Coronary artery (tissue), 2 donors: ENCODE measurements at places on chromosomes 1 and 21.
A peak's percentile ranks its signal among the peaks of the same experiment; 100 is the strongest.

DNA sequence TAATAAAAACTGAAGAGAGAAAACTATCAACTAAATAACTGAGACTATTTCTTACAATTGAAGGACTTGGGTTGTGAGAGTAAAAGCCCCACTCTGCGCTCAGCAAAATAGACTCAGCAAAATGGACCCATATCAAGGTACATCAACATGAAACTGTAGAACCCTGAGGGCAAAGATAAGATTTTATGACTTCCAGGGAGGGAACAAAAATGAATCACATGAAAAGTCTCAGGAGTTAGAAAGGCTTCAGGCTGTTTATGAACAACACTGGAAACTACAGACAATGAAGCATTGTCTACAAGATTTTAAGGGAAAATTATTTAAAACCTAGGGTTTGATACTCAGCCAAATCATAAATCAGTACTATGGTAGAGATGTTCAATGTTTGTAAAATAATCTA, 434.3 kb downstream of the PTPRC start:
- no peak for DNase-seq

DNA sequence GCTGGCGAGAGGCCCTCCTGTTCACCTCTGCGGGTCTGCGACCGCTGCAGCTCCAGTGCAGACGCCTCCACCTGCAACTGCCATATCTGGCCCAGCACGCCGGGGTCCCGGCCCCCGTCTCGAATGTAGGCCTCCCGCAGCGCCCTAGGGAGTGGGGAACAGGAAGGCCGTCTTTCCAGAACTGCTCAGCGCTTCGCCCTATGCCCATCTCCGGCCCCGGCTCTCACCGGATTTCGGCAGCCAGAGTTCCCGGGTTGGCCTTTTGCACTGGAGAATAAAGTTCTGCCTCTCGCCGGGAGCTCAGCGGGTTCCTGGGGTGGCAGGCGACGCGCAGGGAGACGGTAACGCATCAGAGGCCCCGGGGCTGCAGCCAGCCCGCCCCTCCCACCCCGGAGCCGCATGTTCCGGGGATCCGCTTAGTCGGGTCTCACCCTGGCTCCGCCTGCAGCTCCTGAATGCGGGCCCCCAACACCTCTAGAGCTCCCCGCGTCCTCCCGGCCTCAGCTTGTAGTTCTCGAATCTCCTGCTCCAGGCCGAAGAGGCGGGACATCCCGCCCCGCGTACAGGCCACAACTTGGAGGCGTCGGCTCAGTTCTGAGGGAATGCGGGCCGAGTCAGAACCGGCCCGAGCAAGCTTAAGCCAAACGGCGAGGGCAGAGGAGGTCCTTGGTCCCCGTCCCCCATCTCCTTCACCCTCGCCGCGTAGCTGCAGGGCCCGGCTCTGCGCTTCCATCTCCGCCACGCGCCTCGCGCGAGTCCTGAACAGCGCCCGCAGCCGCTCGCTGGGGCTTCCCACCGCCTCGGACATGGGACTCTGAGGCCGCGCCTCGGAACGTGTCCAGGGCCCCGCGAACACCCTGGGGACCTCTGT, 1.1 kb downstream of the CCDC17 start:
- peak; percentile 75 for DNase-seq

DNA sequence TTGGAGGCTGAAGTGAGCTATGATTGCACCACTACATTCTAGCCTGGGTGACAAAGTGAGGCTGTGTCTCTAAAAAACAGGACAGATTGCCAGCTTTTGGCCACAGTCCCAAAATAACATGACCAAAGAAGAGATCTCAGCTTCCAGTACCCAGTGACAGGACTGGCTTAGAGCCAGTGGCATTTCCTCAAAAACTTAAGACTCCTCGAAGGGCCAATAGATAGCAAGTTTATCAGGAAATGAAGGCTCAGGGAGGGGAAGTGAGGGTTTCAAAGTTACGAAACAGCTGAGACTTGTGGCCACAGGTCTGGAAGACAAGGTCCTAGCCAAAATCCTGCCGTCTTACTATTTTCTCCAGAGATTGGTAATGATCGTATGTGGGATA, 6.3 kb upstream of the TMEM39B start:
- DNase-seq: peak; percentile 85

DNA sequence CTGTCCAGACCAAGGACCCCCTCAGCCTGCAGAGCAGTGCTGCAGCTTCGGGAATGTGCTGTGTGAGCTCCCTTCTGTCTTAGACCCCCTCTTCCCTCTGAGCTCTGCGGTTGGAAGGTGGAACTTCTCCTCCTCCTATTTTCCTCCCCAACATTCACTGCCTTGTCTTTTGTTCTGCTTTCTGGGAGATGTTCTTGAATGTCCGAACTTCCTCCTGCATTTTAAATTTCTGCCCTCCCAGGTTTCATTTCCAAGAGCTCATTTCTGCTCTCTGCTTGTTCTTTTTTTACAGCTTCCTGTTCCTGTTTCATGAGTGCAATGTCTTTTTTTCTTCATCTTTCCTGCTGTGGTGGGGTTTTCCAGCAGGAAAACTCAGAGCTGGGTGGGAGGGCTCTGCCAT, 29.3 kb downstream of the RRP1 start:
- DNase-seq: no peak

DNA sequence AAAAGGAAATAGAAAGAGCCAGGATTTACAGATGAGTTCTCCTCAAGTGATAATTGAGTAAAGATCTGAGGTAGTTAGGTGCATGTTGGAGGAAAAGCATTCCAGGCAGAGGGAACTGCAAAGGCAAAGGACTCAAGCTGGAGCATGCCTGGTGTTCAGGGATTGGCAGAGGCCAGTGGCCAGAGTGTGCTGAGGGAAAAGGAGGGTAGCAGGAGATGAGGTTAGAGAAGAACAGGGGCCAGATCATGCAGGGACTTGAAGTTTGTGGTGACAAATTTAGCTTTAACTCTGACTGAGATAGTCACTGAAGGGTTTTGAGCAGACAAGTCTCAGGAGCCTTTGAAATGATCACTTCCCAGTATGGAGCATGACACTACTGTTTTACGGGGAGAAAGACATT, 19.0 kb upstream of the GTF2B start:
- DNase-seq: no peak

DNA sequence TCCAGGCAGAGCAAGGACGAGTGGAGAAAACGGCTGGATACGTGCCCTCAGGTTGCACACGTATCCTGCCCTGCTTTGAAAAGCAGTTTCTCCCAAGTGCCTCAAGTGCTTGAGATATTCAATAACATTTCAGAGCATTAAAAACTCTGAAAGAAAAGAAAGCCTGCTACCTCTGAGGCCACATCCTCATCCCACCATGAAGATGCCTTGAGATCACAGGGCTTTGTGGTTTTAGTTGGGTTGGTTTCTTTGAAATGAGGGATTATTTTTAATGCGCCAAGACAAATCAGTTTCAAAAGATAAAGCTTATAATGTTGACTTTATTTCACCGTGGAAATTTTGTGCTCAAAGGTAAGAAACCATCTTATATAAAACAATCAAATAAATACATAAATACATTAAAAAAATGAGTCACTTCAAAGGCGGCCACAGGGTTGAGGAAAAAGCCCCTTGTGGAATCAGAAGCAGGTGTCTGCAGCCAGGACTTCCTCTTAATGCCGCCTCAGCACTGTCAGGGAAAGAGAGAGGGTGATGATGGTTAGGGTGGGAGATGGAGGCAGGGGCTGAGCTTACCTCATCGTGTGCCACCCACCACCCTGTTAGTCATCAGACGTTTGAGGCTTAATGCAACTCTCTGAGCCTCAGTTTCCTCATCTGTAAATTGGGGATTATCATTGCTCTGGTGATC, 1.4 kb downstream of the NPPB start:
- DNase-seq: no peak

DNA sequence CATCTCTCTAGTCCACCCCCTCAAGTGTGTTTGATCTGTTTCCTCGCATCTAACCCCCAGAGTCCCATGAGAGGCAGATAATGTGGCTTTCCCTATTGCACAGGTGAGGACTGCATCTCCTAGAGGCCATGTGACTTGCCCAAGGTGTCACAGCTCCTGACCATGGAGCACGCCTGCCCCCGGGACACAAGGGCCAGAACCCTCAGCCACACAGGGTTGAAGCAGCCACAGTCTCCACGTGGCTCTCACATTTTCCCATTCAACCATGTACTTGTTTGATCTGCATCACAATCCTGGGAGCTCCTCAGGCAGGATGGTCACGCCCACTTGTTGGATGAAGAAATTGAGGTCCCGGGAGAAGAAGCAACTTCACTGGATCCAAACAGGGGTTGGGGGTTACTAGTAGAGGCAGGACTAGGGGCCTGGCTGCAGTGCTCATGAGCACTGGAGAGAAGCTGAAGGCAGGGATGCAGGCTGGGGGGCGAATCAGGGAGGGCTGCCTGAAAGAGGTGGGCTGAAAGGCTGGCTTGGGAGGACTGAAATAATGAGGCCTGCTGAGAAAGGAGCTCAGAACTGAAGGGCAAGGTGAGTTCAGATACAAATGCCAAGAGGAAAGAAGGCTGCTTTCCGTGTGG, 207.9 kb downstream of the PTPRU start:
- DNase-seq: no peak

- DNase-seq: no peak
Measured at GRCh38 chr1:162930976-162931560, 70.1 kb upstream of the CCDC190 start.

GRCh38 chr1:244896550-244896949, 32.2 kb upstream of the HNRNPU start:
- no peak for DNase-seq

DNA sequence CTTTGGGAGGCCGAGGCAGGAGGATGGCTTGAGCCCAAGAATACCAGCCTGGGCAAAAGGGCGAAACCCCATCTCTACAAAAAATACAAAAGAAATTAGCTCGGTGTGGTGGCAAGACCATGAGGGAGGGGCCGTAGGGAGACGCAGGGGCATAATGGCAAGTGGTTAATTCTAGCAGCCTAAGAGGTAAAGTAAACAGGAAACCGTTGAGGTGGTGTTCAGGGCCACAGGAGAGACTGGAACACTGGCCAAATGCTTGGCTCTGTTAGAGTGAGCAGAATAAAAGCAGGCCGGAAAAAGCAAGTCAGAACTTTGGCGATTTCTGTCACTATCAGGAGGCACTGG, 89.2 kb downstream of the RIPK4 start:
- DNase-seq: no peak

- DNase-seq: no peak
Measured at GRCh38 chr1:59601811-59602210, 212.9 kb upstream of the HOOK1 start.

GRCh38 chr1:67544921-67545320, 114.7 kb upstream of the SERBP1 start:
- no peak for DNase-seq

DNA sequence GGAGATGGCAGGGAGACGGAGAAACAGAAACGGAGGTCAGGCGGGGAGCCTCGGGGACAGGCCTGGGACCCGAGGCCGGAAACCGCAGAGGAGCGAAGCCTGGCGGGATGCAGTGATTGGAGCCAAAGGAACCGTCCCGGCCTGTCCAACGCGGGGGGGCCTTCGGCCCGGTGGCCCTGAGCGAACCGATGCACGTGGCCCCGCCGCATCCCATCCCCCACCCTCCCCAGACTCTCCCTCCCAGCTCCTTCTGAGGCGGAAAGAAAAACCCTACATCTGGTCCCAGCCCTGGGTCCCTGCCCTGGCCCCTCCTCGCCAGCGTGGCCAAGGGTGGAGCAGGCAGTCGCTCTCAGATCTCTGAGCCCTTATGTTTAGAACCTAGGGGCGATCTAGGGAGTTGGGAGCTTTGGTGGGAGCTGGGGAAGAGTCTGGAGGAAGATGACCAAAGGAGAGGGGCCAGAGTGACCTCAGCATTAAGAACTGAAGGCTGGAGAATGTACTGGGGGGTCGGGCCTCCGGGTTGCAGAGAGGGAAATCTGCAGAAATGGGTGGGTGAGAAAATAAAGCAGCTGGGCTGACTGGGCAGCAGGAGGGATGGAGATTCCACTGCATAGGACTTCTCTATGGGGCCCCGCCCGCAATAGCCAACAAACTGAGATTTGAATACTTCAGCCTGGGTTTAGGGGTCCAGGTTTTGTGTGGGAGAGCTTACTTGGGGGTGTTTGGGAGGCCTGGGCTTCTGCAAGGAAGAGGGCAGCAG, 1.5 kb upstream of the CRABP2 start:
- DNase-seq: no peak

DNA sequence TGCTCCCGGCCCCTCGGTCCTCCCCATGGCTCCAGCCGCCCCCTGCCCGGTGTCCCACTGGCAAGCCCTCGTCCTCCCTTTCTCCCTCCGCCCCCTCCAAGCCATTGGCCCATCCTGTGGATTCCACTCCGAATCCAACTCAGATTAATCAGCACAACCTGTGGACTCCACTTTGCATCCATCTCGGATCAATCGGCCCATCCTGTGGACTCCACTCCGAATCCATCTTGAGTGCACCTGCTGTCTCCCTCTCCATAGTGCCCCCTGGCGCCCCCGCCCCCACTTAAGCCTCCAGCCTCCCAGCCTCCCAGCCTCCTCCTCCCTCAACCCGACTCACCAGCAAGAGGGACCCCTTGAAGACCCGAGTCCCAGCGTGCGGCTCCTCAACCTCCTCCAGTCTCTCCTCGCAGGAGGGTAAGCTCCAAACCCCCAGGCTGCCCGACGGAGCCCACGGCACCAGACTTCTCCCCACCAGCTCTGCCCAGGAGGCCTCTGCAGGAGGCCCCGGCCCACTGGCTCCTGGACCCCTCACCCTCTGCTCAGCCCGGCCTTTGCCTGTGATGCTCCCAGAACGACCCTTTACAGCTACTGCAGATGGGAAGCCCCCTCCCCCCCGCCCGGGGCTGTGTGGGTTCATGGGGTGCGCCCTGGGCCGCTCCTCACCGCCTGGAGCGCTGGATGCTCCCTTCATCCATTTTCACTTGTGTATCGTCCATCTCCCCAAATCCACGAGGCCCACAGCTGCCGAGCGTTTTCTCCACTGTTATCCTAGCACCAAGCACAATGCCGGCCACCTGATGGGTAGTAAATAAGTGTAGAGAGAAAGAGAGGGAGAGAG, 40.6 kb upstream of the TSPEAR start:
- no peak for DNase-seq

DNA sequence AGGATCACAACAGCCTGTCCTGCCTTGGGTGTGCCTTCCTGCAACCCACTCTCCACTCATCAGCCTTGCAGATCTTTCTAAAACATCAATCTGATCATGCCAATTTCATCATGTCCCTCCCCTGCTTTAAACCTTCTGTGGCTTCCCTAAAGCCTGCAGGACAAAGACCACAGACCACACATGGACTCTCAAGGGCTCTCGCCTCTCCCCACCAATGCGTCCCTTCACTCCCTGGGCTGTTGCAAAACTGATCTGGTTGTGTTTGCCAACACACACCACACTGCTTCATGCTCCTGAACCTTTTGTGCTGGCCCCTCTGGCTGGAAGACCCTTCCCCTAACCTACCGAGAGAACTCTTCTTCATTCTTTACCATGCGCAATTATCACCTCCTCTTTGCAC, 72.4 kb downstream of the ITPKB start:
- DNase-seq: no peak
